Right lung (tissue), 10 donors: ENCODE measurements at places on chromosomes 2 and 18. TPM values are rescaled to one million over a fixed set of nuclear protein-coding genes. Genes with fewer than 3 reads are reported as not detected.

GRCh38 chr2:140551287-140551686 is 1579.5 kb downstream of the LRP1B start:
- DNase-seq = no peak

DNA sequence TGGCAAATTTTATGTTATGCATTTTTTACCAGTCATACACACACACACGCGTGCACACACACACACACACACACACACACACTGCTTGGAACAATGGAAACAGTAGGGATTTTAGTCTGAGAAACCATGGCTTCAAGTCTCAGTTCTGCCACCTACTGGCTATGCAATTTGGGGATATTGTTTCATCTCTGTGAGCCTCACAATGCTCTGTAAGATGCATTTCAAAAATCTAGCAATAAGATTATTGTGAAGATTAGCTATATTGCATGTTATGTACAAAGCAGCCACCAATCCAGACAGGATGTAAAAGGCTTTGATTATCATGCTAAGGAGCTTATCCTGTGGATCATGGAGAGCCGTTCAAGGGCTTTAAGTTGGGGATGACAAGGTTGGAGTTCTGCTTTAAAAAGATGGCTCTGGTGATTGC is 401.4 kb downstream of the NBAS start:
- peak; percentile 24 for DNase-seq

GRCh38 chr2:35538796-35539195 is 816.8 kb upstream of the CRIM1 start:
- no peak for DNase-seq

GRCh38 chr18:40355726-40356125 is 1599.3 kb upstream of the PIK3C3 start:
- no peak for DNase-seq

GRCh38 chr2:177201919-177202346 is 10.7 kb upstream of the HNRNPA3 start:
- DNase-seq = no peak

GRCh38 chr2:33223856-33224255 is 252.6 kb upstream of the RASGRP3 start:
- DNase-seq = no peak

GRCh38 chr2:108786008-108786353 is 590 bp upstream of the CCDC138 start:
- DNase-seq = no peak

GRCh38 chr18:27005589-27005988 is 140.1 kb upstream of the AQP4 start:
- no peak for DNase-seq

GRCh38 chr2:129205176-129205575 is 774.3 kb upstream of the RAB6C start:
- peak; percentile 10 for DNase-seq

- DNase-seq = no peak
Observed at GRCh38 chr2:47798631-47799030, 15.7 kb downstream of the MSH6 start.

- DNase-seq = no peak
Observed at GRCh38 chr2:23314687-23315086, 70.3 kb upstream of the KLHL29 start.

GRCh38 chr2:138428710-138429440 is 72.7 kb upstream of the SPOPL start:
- DNase-seq = no peak

GRCh38 chr2:63378589-63378988 is 209.7 kb downstream of the WDPCP start:
- DNase-seq = no peak

DNA sequence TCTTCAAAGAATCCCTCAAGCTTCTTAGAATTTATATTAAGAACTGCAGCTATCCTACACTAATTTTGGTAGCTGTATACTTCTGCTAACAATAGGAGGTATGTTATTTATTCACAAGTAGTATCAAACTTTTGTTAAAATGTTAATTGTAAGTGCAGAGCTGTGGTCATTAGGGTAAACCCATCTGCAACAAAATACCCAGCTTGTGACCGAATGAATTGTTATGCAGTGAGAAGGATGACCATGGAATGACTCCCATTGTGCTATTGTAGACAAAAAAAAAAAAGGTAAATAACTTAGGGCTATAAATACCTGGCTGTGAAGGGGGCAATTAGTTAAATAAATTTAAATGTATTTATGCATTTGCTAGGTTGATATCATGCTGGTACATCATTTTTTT is 186.1 kb downstream of the ADCYAP1 start:
- DNase-seq = no peak

DNA sequence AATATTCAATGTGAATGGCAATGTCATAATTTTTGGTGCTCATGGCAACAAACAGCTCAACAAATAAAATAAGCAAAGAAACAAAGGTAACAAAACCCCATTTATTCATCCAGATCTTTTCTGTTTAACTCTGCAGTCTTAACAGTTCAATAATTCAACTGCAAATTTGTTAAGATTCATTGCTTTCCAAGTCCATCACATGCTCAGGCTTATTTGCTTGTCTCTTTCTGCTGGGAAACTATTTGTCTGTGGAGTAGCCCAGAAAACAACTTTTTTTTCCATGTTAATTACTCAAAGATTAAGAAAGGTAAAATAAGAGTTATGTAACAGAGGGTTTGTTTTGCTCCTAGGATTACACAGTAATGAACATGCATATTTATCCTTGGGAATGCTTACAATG is 92.6 kb upstream of the PNPT1 start:
- no peak for DNase-seq

DNA sequence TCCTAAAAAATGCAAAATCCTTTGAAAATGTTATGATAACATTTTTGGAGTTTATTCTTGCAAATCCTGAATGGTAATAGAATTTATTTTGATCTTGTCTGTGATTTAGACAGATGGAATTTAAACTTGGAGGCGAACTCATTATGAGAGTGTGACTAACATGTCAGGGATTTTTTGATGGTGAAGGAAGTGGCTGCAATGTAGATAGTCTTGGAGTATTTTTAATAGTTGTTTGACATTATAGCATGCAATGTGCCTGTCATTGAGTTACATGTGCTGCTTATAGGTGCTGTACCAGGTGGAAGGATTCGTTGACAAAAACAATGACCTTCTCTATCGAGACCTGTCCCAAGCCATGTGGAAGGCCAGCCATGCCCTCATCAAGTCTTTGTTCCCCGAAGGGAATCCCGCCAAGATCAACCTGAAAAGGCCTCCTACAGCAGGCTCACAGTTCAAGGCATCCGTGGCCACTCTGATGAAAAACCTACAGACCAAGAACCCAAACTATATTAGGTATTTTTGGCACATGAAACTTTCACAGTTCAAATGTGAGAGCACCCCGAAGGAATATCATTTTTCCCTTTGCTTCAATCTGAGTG is 141.8 kb downstream of the MYO1B start:
- no peak for DNase-seq

DNA sequence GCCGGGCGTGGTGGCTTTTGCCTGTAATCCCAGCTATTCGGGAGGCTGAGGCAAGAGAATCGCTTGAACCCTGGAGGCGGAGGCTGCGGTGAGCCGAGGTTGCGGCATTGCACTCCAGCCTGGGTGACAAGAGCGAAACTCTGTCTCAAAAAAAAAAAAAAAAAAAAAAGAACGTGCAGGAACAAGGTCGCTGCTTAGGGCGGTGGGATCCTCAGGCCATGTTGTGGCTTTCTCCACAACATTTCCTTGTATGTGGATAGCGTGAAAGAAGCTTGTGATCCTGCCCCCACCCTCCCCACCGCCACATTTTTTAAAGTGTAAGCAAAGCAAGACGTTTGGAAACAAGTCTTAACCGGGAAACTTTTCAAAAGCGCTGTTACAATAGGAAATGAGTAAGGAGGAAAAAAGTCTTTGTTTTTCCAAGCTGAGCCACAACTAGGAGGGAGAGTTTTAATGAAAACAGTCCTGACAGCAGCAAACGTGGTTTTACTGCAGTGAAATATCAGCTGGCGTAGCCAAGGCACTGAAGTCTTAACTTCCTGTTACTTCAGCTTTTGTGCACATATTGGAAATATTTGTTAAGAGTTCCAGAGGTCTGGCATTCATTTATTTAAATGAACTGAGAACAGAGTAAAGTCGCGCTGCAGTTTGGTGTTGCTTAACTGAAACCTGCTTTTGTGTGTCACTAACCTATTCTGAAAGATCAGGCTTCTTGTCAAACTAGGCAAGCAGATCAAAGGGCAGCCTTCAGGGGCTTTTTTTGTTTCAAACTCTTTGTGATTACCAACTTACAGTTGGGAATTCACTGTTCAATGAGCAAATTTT is 3.8 kb downstream of the TGIF1 start:
- peak; percentile 88 for DNase-seq

DNA sequence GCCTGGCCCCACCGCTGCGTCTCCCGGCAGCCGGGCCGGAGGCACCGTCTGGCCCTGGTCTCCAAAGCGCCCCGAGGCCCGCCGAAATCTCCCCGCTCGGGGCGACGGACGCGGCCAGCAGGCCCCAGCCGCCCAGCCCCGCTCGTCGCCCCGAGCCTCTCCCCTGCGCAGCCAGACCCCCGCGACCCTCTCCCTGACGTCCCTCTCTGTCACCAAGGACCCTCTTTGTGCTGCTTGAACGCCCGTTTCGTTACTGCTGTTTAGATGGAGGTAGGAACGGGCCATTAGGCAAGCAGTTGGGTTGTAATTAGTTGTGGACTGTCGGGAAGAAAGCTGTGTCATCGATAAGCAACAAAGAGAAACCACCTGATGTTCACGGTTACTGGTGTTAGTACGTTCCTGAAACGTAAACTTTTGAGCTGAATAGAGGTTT is 686 bp downstream of the UBXN4 start:
- DNase-seq = peak; percentile 79

MOCOS gene
- polyA plus RNA-seq = 0.64 TPM

KCNG2 gene
- 0.20 TPM for polyA plus RNA-seq

ASAP2 gene
- 33.7 TPM for polyA plus RNA-seq

TMEM247 gene
- polyA plus RNA-seq = not detected

EIF5B gene
- polyA plus RNA-seq = 69.3 TPM

RAX gene
- not detected for polyA plus RNA-seq

SCTR gene
- polyA plus RNA-seq = 9.7 TPM

NCKAP1 gene
- 116 TPM for polyA plus RNA-seq

CDH20 gene
- 0.89 TPM for polyA plus RNA-seq

INPP5D gene
- polyA plus RNA-seq = 14.5 TPM

GALNT5 gene
- polyA plus RNA-seq = 8.1 TPM

ZDBF2 gene
- 7.9 TPM for polyA plus RNA-seq

ATP8B1 gene
- polyA plus RNA-seq = 12.1 TPM

SPATA3 gene
- not detected for polyA plus RNA-seq
